Activated CD8-positive, alpha-beta memory T cell treated with anti-CD3 and anti-CD28 coated beads, Interleukin-2, amount 10 ng/mL, durations not matched to agents 7 days and 5 days (primary cell): ENCODE measurements at places on chromosomes 4 and X. TPM values are rescaled to one million over a fixed set of nuclear protein-coding genes. Genes with fewer than 3 reads are reported as not detected.

MAGEA1 gene
- not detected for total RNA-seq

MOB1B gene
- 14.8 TPM for total RNA-seq

RXFP1 gene
- not detected for total RNA-seq

DNAAF6 gene
- not detected for total RNA-seq

IQCM gene
- not detected for total RNA-seq

ARR3 gene
- not detected for total RNA-seq

HTN3 gene
- total RNA-seq, result not detected

C4orf51 gene
- not detected for total RNA-seq

PDGFRA gene
- not detected for total RNA-seq

MAGEB10 gene
- not detected for total RNA-seq

SPIN2A gene
- total RNA-seq, result 0.89 TPM
